ENCODE measurements at places on chromosomes 16 and 17.

DNA sequence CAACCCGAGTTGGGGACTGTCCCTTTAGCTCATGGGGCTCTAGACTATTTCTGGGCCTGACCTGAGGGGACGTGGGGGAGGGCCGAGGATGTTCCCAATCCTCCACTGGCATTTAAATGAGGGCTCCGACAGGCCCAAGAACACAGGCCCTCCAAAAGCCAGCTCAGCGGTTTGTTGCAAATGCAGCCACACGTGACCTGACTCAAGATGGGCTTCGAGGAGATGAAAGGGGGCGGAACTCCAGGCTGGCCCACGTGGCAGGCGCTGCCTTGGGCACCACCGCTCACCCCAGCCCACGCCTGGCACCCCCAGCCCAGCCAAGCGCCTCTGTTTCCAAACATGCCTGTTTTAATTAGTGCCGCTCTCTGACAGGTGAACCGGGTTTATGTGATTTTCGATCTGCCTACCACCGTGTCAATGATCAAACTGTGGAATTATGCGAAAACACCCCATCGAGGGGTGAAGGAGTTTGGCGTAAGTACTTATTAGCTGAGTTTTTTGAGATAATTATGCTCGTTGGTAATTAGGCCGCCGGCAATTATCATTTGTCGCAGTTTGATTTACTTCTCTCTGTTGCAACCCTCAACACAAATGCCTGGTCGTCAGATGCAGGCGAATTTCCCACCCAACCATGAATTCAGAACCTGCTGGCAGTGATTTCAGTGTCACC, 226.7 kb downstream of the KATNIP start:
- DNase-seq, result no peak

DNA sequence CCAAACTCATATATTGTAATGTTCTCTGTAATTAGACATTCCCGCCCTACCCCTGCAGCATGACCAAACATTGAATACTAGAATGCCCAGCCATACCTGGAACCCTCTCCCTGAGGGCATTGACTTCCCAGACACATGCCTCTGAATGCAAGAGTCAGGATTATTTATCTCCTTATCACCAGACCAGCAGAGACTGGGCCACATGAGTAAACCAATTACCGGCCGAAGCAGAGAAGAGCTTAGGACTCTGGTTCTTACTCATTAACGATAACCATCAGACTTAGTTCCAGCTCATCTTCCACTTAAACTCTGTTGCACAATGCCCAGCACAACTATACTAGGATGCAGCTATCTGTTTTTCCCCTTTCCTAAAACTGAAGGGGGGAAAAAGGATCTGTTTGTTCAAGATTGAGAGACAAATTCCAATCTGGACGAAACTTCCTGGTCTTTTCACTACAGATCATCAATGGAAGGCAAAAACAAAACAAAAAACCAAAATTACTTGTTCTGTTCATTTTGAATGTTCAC, 88.2 kb upstream of the CORO6 start:
- DNase-seq, result peak; percentile 53

GRCh38 chr17:43820759-43821158, 12.2 kb downstream of the MPP3 start:
- DNase-seq, result no peak

DNA sequence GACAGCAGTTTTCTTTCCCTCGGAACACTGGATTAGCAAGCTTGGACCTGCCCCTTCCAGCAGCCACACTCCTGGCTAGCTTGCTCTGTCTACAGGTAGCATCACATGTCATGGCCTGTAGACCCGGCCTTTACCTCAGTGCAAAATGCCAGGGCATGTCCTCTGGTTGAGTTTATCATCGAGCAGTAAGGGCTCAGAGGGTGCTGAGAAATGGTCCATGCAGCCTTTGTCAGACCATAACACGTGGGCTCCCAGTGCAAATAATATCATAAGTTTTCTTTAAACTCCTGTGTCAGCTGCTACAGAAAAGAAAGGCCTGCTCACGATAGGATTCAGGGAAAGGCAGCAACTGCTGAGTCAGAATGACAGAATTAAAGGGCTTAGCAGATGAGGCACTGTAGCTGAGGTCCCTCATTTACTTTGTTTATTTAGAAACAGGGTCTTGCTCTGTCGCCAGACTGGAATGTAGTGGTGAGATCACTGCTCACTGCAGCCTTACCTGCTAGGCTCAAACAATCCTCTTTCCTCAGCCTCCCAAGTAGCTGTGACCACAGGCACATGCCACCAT, 8.0 kb upstream of the GNA13 start:
- DNase-seq, result peak; percentile 33
